ENCODE measurements at places on chromosomes 2 and 18.

DNA sequence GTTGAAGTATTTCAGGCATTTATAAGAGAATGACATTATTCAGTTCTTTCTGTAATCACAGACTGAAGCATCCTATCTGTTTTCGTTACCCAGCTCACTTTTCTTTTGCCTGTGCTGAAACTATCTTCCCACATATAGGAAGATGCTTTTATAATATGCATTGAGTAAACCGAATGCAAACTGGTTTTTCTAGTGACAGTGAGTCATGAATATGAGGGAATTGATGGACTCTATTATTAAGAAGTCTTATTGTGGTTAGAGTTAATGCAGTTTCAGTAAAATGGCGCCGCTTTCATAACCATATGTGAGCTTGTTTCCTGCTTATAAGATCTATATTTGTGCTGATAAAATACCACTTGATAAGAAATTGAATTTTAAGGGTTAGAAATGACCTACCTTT, 59.2 kb downstream of the ACVR2A start:
- DNase-seq, result no peak

- DNase-seq, result no peak
Measured at GRCh38 chr18:398935-399630, 101.4 kb downstream of the COLEC12 start.

DNA sequence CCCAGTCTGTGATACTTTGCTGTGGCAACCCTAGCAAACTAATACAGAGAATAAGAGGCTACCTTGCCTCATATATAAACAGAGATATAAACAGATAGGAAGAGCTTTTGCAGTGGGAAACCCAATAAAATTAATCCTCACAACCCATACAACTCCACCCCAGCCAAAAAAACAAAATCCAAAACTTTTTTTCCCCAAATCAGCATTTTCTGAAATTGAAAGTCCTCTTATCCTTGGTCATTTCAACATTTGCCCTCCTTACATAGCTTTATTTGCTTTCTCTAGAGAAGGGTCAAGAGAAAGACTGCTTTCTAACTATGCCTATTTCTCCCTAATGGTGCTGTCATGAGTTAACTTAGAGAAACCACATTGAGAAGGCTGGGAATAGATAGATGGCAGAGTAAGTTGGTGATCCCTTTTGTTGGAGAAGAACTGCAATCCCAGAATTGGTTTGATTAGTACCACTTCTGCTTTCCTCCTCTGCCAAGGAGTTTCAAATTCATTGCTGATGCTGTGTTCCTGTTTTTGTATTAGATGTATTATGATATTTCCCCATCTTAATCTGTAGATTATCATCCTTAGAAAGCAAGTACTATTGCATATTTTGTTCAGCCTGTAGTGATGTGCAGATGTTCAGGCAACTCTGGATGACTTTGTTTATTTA, 76.5 kb upstream of the B3GNT2 start:
- DNase-seq, result no peak

DNA sequence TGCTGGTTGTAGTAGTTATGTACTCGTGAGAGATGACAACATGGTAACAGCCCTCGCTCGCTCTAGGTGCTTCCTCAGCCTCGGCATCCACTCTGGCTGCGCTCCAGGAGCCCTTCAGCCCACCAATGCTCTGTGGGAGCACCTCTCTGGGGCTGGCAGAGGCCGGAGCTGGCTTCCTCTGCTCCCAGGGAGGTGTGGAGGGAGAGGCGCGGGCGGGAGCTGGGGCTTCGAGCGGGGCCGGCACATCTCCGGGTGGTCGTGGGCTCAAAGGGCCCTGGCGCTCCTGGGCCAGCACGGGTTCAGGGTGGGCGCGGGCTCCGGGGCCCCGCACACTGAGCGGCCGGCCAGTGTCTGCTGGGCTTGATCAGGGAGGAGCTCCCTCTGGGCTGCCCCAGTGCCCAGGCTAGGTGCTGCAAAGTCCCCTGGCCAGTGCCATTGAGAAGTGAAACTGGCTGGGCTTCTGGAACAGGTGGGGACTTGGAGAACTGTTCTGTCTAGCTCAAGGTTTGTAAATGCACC, 1012.1 kb downstream of the CNTNAP5 start:
- DNase-seq, result no peak

GRCh38 chr2:27182346-27182745, 29.5 kb upstream of the ATRAID start:
- DNase-seq, result peak; percentile 39

DNA sequence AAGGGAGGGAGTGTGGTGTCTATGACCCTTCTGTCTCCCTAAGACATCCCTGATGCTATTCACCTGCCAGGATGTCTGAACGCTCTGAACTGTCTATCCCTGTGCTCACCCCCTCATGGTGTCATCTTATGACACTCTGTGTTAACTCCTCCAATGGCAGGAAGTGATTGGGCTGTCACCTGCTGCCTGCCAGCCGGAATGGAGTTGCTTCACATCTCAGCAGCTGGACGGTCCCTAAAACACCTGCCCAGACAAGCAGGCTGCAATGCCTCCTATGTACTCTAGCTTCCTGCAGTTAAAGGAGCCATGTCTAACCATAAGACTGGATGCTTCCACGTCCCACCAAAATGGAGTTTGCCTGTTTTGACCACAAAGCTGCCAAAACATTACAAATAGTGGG, 99.9 kb downstream of the CPO start:
- DNase-seq, result no peak

DNA sequence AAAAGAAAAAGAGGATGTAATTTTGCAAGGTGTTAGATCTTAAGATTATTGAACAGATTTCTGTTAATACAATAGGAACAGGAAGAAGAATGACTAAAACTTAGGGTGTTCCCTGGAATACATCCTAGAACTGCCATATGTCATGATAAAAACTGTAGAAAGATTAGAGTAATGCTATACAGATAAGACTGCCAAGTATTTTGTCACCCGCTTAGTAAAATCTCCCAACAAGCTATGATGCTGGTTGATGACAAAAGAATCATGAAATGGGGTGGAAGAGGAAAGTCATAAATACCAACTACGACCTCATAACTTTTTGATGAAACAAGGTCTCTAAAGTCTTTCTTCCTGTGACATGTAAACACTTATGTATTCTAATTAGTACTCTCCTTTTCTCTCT, 163.6 kb upstream of the COL3A1 start:
- peak; percentile 7 for DNase-seq

DNA sequence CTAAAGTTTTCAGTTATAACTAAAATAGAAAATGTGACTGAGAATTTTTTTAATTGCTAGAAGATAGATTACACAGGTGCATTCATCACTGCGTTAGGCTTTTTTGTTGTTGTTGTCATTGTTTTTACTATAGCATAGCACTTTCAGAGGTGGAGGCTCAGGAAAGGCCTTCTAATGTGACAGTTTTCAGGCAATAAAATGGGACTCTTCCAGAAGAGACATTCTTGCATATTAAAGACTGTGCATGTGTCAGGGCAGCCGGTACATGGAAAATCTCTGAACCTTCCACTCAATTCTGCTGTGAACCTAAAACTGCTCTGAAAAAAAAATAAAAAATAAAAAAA, 175.2 kb downstream of the METTL4 start:
- no peak for DNase-seq

- no peak for DNase-seq
Measured at GRCh38 chr2:187783446-187783845, 229.2 kb upstream of the TFPI start.

GRCh38 chr2:32264422-32265105, at the start of gene NLRC4:
Gene NLRC4 (minus strand): TSS chr2:32264886. CDS start chr2:32256775, 8,111 bp downstream.
- DNase-seq, result no peak

DNA sequence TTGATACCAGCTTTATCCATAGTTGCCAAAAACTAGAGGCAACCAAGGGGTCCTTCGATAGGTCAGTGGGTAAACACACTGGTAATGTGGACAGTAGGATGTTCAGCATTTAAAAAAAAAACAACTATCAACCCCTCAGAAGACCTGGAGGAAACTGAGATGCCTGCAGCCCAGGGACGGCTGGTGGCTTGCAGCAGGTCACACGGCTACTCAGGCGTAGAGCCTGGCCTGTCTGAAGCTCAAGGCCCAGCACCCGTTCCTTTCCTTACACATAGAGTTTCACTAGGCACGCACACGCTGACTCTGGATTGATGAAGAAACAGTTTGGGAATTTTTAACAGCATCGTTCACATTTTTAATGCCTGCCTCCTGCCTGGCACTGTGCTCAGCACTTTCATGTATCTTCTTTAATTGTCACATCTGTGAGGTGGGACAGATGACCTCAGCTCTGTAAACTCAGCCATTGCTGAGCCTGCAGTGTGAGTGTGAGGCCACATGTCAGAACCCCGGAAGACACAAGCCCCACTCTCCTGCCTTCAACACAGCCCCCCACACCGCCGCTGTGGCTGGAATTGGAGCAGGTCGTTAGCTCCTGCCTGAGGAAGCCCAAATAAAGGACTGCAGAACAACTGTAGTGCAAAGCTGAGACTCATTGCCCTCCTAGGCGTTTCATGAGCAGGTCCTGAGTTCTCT, 40.7 kb downstream of the TRAPPC12 start:
- no peak for DNase-seq

GRCh38 chr2:103781313-103781712, 1019.5 kb downstream of the TMEM182 start:
- DNase-seq, result no peak

DNA sequence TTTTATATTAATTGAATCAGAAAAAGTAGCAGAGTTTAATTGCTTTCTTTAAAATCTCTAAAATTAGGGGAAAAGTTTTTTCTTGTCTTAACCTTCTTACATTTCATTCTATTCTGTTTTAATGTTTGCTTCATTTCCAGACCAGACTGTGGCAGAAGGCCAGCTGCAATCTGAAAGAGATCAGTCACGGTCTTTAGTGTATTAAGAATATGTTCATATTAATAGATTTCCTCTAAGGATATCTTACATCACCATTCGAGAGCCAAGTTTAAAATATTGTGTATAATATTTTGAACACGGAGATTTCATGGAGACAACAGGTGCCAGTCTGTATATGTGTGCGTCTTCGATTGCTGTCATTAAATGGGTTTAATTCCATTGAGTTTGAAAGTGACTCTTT, 230.9 kb upstream of the ZSWIM2 start:
- peak; percentile 71 for DNase-seq

DNA sequence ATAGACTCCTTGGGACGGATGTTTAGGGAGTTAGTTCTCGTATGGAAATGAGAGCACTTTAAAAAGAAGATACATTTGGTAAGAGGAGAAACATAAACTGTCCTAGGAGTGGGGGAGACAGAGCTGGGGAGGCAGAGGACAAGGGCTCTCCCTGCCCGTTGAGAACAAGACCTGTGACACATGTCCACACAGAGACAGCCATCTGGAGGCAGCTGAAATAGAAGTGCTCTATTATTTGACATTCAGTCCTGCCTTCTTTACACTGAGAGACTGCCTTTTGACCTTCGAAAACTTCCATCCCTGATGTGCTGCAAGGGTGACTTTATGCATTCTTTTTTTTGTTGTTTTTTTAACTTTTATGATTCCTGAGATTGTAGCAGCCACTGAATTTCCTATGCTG, 150.1 kb downstream of the UXS1 start:
- DNase-seq, result no peak

GRCh38 chr2:96024336-96025193, 10.2 kb downstream of the GPAT2 start:
- no peak for DNase-seq

GRCh38 chr2:131076707-131077106, 16.6 kb downstream of the FAM168B start:
- DNase-seq, result no peak

DNA sequence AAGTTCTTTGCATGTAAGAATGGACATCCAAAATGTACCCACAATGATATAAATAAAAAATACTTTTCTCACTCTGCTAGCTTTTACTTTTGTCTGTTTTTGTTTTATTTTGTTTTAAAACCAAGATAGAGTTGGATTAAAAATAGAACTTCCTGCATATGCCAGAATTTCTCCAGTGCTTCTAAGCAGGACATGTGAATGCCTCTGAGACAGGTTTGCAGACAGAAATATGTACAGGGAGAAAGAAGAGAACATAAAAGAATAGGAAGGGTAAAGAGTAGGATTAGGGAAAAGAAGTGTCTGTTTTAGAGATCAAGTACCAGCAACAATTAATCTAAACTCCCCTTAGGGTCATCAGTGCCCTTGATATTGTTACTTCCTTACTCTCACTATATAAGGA, 114.4 kb downstream of the BMPR2 start:
- DNase-seq, result no peak

GRCh38 chr2:80007777-80008503, 296.6 kb downstream of the LRRTM1 start:
- no peak for DNase-seq

GRCh38 chr2:229342376-229342775, 71.3 kb upstream of the PID1 start:
- peak; percentile 32 for DNase-seq

GRCh38 chr2:83067947-83068346, 1391.1 kb downstream of the SUCLG1 start:
- DNase-seq, result no peak

GRCh38 chr2:45950606-45951005, 299.1 kb downstream of the PRKCE start:
- DNase-seq, result no peak

- no peak for DNase-seq
Measured at GRCh38 chr2:226678422-226678821, 121.2 kb downstream of the IRS1 start.

GRCh38 chr2:127593228-127594115, 52.5 kb upstream of the GPR17 start:
- DNase-seq, result no peak

GRCh38 chr18:51692612-51693011, 495.1 kb upstream of the MEX3C start:
- DNase-seq, result no peak

- no peak for DNase-seq
Measured at GRCh38 chr2:182540252-182540651, 113.4 kb upstream of the PDE1A start.

DNA sequence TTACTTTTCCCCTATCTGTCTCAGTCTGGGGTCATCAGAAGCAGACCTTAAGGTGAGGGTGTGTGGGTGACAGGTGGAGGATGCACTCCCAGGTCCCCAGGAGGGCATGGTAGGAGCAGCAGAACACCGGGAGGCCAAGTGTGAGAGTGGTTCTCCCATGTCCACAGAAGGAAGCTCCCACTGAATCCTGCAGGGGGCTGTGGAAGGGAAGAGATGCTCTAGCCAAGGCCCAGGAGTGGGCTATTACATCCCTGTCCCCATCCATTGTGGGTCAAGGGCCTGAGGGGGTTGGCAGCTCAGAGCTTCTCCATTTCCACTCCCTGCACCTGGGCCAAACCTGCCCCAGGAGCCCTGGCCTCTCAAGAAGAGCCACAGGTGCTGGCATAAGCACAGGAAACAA, 86.4 kb upstream of the KCNE4 start:
- no peak for DNase-seq
